Stimulated activated CD8-positive, alpha-beta memory T cell treated with anti-CD3 and anti-CD28 coated beads, Interleukin-2, amount 100 ng/mL, for 1 hour (primary cell): ENCODE measurements at places on chromosomes 13 and 19.
A peak's percentile ranks its signal among the peaks of the same experiment; 100 is the strongest.

DNA sequence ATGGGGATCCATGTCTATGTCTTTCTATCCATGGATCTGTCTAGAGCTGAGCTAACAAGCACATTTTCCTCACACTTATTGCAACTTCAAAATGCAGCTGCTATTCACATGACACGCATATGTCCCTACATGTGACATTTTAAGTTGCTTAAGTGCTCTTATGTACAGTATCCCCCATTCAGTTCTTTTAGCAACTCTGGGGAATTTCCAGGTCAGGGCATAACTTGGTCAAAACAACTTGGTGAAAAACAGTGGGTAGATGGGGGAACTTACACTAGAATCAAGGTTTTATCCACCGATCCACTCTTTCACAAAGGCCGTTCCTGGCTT, 73.0 kb downstream of the COL4A1 start:
- DNase-seq: no peak

GRCh38 chr13:80161219-80161618, 179.7 kb downstream of the SPRY2 start:
- DNase-seq: no peak

DNA sequence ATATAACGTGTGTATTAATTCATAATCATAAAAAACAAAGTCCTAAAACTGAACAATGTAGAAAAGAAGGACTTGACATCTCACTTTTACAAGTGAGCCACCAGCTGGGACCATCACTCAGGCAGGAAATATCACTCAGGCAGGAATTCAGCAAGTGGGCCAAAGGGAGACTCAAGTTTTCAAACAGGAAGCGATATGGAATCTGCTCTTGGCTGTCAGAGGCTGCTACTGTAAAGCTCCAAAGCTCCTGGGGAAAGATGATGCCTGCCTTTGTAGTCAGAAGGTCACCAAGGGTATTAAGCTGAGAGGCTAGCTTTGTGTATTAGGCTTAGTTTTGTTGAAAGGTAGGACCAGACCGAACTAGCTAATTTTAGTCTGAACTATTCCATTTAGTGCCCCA, 5.5 kb upstream of the AKAP11 start:
- no peak for DNase-seq

- DNase-seq: no peak
These were observed 3.6 kb downstream of the MICOS13 start for GRCh38 chr19:5676772-5677105.

DNA sequence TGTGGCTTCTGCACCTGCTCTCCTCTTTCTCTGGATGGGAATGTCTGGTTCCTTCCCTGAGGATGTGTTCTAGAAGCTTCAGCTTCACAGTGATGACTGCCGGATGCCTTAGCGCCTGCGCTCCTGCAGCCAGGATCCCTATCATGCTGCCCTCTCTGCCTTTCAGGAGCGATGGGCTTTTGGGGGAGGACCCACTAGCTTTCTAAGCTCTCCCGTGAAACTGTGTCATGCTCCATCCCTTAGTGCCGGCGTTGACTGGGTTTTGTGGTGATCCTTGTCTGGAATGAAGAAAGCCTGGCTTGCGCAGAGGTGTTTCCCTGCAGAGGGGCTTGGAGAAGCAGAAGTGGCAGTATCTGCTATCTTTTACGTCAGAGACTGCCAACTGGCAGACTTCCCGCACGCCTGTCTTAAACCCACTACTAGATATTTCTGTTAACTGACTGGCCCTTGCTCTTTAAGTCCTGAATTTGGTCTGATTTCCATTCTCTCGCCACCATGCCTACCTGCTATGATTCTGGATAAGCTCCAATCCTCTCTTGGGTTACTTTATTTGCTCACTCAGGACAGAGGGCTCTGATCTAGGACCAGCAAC, 3.8 kb upstream of the KMT2B start:
- no peak for DNase-seq

DNA sequence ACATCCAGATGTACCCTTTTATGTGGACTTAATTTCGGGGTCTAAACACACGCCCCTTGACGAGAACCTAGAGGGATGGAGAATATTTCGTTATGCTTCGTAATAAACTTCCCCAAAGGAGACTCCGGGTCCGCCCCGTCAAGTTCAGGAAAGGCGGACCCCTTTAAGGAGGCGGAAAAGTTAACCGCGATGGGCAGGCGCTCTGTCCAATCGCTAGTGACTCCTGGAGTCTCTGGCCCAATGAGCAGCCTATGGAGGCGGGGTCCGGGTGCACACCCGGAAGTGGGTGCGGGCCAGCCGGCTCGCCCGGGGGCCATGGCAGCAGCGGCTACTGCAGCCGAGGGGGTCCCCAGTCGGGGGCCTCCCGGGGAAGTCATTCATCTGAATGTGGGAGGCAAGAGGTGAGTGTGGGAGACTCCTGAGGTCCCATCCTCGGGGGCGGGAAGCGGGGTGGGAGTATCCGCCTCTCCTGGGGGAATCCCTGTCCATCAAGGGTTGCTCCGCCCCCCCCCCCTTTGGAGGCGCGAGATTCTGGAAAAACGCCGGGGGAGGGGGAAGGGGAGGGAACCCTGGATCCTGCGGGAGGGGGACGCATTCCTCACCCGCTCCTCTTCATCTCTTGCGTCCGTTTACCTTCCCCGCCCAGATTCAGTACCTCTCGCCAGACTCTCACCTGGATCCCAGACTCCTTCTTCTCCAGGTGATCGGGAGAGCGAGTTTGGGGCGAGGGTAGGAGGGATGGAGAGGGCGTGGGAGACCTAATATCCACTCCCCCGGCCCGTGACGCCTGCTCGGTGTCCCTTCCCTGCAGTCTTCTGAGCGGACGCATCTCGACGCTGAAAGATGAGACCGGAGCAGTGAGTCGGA, at the start of gene SHKBP1:
Gene SHKBP1 (plus strand): TSS at position 289 of the 867 bp plus-strand sequence. CDS start 27 bp downstream, at position 316.
- peak; percentile 86 for DNase-seq

DNA sequence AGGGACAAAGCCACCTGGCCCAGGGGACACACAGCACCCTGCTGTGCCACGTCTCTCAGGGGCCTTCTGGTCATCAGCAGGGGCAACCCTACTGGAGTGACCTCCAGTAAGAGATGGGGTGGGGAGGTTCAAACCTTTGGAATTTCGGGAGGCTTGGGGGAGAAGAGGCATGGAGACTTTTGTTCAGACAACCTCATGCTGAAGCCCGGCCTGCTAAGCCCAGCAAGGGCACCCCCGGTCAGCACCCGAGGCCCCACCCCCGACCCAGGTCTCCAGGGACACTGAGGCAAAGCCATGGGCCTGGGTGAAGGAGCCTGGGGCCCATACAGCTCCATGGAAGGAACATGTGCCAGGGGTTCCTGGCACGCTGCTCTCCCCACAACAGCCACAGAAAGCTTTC, 23.3 kb downstream of the ZNF787 start:
- no peak for DNase-seq

GRCh38 chr19:30780032-30780431, 407.8 kb downstream of the ZNF536 start:
- DNase-seq: no peak

- no peak for DNase-seq
These were observed 9.8 kb downstream of the PLK5 start for GRCh38 chr19:1533510-1534150.

DNA sequence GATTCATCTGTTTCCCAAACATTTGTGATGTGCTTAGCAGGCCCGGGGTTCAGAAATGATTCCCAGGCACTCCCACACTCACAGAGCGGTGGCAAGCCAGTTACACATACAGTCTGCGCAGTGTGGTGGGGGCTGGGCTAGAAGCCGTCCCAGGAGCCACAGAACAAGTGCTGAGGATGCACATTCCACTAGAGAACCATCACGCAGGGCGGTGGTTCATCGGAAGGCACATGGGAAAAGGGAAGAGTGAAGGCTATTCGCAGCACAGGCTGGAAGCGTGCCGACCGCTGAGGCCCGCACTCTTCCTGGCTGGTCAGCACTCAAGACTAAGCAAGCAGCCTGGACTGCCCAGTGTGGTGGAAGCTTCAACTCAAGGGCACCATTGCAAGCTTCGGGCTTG, 126.3 kb upstream of the SLC7A1 start:
- no peak for DNase-seq

- DNase-seq: no peak
These were observed 19.7 kb upstream of the CLN5 start for GRCh38 chr13:76971851-76972829.

GRCh38 chr13:66748712-66749111, 481.4 kb downstream of the PCDH9 start:
- DNase-seq: no peak
